ENCODE measurements at places on chromosomes 1 and 21. TPM values are rescaled to one million over a fixed set of nuclear protein-coding genes. Genes with fewer than 3 reads are reported as not detected.

Gene SERPINC1
- total RNA-seq, result not detected

Gene PPIAL4G
- 0.44 TPM for total RNA-seq

Gene TMCO2
- total RNA-seq, result not detected

Gene OR1C1
- total RNA-seq, result not detected

Gene S100A12
- not detected for total RNA-seq

Gene DHRS3
- total RNA-seq, result 123 TPM

Gene TRIM17
- 1.8 TPM for total RNA-seq

Gene YOD1
- 10.3 TPM for total RNA-seq

Gene PTGS2
- total RNA-seq, result 3.1 TPM

DNA sequence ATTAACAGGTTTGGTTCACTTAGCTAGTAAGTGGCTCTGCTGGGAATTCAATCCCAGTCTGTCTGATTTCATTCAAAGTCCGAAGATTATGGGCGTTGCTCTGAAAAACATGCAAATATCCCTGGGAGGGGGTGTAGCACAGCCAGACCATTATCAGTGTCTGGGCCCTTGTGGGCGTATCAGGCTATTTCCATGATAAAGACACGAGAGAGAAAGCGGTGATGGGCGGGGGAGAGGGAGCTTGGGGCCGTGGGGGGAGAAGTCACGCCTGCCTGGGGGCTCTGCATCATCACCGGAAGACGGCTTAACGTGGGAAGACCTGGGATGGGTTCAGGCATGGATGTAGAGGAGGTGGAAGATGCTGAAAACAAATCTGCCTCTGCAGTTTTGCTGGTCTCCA is 25.8 kb downstream of the IL6R start:
- H3K36me3 ChIP-seq, result peaks cover 17% of the 10 kb centered on the region
- no peak for DNase-seq
- no peaks in the 10 kb centered on the region for H3K27me3 ChIP-seq
- H3K4me1 ChIP-seq, result peaks cover 26% of the 10 kb centered on the region
- no peak overlapping the region for H3K27ac ChIP-seq

GRCh38 chr1:170735366-170736263 is 71.7 kb downstream of the PRRX1 start:
- no peak overlapping the region for H3K4me3 ChIP-seq
- no peaks in the 10 kb centered on the region for H3K4me1 ChIP-seq
- no peak overlapping the region for H3K27ac ChIP-seq
- no peak for DNase-seq

DNA sequence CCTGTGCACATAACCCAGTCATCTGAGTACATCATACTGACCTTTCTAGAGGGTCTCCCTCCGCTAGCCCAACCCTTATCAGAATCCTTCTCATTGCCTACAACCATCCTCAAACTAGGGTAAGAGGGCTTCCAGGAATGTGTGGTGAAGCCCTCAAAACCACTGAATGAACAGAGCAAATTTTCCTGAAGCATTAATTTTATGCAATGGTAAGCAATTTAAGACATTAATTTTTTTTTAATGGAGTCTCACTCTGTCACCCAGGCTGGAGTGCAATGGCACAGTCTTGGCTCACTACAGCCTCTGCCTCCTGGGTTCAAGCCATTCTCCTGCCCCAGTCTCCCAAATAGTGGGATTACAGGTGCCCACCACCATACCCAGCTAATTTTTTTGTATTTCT is 86.1 kb upstream of the ZNF281 start:
- no peak overlapping the region for H3K4me3 ChIP-seq
- no peaks in the 10 kb centered on the region for H3K27me3 ChIP-seq
- H3K4me1 ChIP-seq, result no peaks in the 10 kb centered on the region
- H3K27ac ChIP-seq, result no peak overlapping the region
- no peak for DNase-seq

DNA sequence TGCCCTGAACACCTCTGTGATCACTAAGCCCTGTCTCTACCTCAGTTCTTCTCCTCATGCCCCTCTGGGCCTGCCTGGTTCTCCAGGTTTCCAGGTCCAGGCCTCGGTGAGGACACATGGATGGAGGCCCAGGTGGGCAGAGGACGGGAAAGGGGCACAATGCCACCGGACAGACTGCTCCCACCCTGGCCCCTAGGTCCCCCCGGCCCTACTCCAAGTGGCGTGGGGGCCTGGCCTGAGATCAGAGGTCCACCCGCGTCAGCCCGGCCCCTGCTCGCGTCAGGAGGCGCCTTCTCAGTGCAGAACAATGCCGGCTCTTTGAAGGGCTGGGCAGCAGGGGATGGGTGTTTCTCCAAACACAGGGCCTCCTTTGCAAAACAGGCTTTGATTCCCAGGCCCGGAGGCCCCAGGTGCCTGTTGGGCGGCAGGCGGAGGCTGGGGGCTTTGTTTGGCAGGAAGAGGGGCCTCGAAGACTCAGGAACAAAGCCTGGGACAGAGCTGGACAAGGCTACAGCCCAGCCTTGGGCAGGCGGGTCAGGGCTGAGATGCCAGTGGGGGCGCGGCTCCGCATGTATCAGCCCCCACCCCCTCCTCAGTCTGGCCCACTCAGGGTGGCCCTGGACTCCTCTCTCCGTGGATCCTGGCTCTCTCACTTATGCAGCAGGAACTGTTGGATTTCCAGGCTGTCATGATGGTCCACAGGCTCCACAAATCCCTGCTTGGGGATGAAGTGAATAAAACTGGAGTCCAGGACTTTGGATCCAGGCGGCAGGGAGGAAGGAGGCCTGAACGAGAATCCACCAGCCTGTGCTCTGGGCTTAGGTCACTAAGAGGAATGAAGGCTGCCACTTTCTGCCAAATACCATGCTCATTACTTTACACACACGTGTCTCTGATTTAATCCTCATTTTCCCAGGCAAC is 77.4 kb upstream of the SLC2A1 start:
- peaks cover 20% of the 10 kb centered on the region for H3K4me1 ChIP-seq
- H3K4me3 ChIP-seq, result no peak overlapping the region
- H3K36me3 ChIP-seq, result no peaks in the 10 kb centered on the region
- no peak for DNase-seq
- no peak overlapping the region for H3K27ac ChIP-seq

GRCh38 chr21:27333096-27333495 is 366.2 kb upstream of the ADAMTS5 start:
- H3K4me1 ChIP-seq, result no peaks in the 10 kb centered on the region
- H3K27me3 ChIP-seq, result no peaks in the 10 kb centered on the region
- H3K4me3 ChIP-seq, result no peak overlapping the region
- no peak for DNase-seq

DNA sequence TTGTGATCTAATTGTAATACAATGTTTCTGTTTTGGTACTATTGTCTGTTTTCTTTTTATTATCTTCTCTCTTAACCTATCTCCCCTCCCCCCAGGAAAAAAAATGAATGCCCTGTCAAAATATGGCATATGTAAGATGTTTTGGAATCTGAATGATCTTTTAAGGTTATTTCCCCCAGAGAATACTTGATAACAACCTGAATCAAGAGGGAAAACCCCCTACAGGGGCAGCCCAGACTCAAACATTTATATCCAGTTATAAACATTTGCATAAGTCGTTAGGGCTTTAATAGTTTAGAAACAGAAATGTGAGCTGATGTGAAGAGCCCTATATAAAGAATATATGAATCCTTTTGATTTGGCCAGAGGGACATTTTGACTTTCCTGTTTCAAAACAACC is 169.5 kb downstream of the VAV3 start:
- no peak for DNase-seq
- H3K27me3 ChIP-seq, result no peaks in the 10 kb centered on the region
- no peaks in the 10 kb centered on the region for H3K36me3 ChIP-seq
- no peak overlapping the region for H3K4me3 ChIP-seq

GRCh38 chr1:247829656-247830055 is 5.7 kb upstream of the OR14A16 start:
- no peaks in the 10 kb centered on the region for H3K27me3 ChIP-seq
- H3K4me1 ChIP-seq, result no peaks in the 10 kb centered on the region
- H3K4me3 ChIP-seq, result no peak overlapping the region
- H3K36me3 ChIP-seq, result no peaks in the 10 kb centered on the region
- DNase-seq, result no peak
- no peak overlapping the region for H3K27ac ChIP-seq

- H3K27me3 ChIP-seq, result no peaks in the 10 kb centered on the region
- H3K36me3 ChIP-seq, result peaks cover 5% of the 10 kb centered on the region
- no peak for DNase-seq
- H3K27ac ChIP-seq, result no peak overlapping the region
- no peak overlapping the region for H3K4me3 ChIP-seq
- no peaks in the 10 kb centered on the region for H3K4me1 ChIP-seq
Measured at GRCh38 chr1:218312509-218312908, 27.4 kb downstream of the RRP15 start.

DNA sequence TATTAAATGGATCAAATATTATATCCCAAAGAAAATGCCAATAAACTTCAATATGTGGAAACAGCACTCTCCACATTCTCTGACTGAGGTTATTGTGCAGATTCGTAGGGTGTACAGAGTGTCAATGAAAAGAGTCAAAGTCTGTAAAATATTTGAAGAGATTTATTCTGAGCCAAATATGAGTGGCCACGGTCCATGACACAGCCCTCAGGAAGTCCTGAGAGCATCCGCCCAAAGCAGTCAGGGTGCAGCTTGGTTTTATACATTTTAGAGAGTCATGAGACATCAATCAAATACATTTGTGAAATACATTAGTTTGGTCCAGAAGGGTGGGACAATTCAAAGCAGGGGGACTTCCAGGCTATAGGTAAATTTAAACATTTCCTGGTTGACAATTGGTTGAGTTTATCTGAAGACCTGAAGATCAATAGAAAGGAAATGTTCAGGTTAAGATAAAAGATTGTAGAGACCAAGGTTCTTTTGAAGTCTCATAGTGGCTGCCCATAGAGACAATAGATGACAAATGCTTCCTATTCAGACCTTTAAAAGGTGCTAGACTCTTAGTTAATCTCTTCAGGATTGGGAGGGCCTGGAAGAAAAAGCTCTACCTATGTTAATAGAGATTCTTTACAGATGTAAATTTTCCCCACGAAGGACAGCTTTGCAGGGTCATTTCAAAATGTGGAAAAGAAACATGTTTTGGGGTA is 569.5 kb downstream of the MATN1 start:
- H3K4me1 ChIP-seq, result no peaks in the 10 kb centered on the region
- no peak overlapping the region for H3K27ac ChIP-seq
- DNase-seq, result no peak
- no peak overlapping the region for H3K4me3 ChIP-seq
- H3K36me3 ChIP-seq, result no peaks in the 10 kb centered on the region
- H3K27me3 ChIP-seq, result no peaks in the 10 kb centered on the region

DNA sequence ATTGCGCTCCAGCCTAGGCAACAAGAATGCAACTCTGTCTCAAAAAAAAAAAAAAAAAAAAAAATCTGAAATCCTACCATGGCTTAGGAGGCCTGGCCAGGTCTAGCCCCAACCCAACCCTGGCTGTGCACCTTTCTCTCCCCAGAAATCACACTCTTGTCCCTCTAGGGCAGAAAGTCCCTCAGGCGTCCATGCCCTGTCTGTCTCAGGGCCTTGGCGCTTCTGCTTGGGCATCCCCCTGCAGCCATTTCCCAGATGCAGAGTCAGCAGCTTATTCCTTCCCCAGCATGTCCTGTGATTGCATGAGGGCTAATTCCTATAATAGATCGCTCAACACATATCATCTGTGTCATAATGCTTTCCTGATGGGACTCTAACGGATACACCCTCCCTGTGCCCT is 57.3 kb upstream of the PCP4 start:
- no peak overlapping the region for H3K27ac ChIP-seq
- H3K36me3 ChIP-seq, result no peaks in the 10 kb centered on the region
- no peak for DNase-seq

- H3K27me3 ChIP-seq, result no peaks in the 10 kb centered on the region
- no peaks in the 10 kb centered on the region for H3K4me1 ChIP-seq
- no peak for DNase-seq
- H3K4me3 ChIP-seq, result no peak overlapping the region
Measured at GRCh38 chr1:166354406-166354805, 187.6 kb upstream of the FAM78B start.

- no peak overlapping the region for H3K4me3 ChIP-seq
- H3K27ac ChIP-seq, result no peak overlapping the region
- no peak for DNase-seq
- H3K36me3 ChIP-seq, result no peaks in the 10 kb centered on the region
- H3K27me3 ChIP-seq, result peaks cover 4% of the 10 kb centered on the region
Measured at GRCh38 chr1:209552406-209553264, 30.9 kb upstream of the CAMK1G start.

- H3K27ac ChIP-seq, result no peak overlapping the region
- H3K4me3 ChIP-seq, result no peak overlapping the region
- DNase-seq, result no peak
- H3K36me3 ChIP-seq, result peaks cover 37% of the 10 kb centered on the region
Measured at GRCh38 chr21:32645261-32646182, 33.3 kb upstream of the CFAP298 start.

DNA sequence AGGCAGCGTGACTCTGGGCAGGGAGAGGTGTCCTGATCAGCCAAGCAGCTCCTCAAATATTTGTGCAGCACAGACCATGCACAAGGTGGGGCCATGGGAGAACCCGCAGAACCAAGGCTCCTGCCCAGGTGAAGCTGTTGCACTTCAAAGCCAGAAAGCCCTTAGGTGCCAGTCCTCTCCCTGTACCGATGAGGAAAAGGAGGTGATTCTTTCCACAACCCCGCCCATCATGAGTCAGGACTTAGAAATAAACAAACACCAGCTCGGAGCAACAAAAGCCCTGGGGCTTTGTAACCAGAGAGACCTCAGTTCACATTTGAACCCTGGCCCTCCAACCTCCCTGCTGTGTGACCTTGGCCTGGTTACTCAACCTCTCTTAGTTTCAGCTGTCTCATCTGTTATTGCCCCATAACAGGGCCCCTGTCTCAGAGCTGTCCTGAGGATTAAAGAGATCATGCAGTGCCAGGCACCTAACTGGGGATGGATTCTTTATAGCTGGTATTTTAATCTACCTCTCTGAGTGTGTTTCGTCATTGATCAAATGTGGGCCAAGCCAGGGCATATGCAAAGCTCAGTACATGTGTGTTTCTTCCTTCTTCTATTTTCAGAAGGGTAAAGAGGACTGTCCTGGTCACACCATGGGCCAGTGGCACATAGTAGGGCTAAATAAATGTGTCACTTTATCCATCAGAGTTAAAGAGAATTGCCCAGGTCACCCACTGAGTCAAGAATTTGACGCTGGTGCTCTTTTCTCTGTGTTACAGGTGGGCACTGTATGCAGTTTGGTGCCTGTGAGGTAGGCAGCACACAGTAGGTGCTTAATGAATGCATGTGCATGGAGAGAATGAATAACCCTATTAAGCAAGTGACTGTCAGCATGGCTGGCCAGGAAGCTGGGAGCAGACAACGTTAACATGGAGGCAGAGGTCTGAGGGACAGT is 1.4 kb downstream of the LDLRAD1 start:
- H3K27ac ChIP-seq, result no peak overlapping the region
- H3K4me3 ChIP-seq, result no peak overlapping the region
- H3K36me3 ChIP-seq, result no peaks in the 10 kb centered on the region
- no peaks in the 10 kb centered on the region for H3K4me1 ChIP-seq

- H3K27me3 ChIP-seq, result no peaks in the 10 kb centered on the region
- DNase-seq, result no peak
- H3K27ac ChIP-seq, result no peak overlapping the region
- H3K36me3 ChIP-seq, result no peaks in the 10 kb centered on the region
Measured at GRCh38 chr1:2182376-2182775, 12.2 kb downstream of the FAAP20 start.
